ENCODE measurements at places on chromosomes 3 and 15.

DNA sequence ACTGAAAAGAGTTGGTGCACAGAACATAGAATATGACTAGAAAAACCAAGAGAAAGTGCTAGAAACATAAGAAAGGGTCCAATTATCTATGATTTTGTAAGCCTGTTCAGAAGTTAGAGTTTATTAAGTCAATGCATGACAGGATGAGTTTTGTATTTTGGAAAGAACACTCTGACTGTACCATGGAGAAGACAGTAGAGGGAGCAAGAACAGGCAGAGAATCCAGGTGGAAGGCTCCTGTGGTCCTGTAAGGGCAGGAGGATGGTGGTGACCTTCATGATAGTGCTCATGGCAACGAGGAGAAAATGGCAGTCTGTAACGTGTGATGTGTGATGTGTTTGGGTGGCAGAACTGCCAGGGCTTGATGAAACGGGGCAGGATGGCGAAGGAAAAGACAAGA lies 249.1 kb downstream of the CTNNB1 start:
- no peaks in the 10 kb centered on the region for H3K27me3 ChIP-seq
- no peak for DNase-seq
- no peaks in the 10 kb centered on the region for H3K36me3 ChIP-seq
- no peaks in the 10 kb centered on the region for H3K4me1 ChIP-seq
- H3K4me3 ChIP-seq = no peak overlapping the region

DNA sequence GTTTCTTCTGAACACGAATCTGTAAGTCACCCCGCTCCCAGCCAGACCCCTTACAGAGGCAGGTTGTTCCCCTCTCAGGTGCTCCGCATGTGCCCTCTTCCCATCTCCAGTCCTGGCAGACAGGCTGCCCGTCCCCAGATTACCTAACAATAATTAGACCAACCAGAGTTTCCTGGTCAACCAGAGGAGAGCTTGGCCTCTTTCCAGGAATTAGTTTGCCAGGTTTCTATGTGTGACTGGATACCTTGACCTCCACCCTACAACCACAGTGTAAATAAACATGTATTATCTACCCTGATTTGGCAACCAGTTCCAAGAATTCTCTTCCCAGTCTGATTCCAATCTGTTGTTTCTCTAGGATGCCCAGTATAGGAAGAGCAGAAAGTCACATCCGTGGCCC lies 178.0 kb upstream of the UMPS start:
- no peaks in the 10 kb centered on the region for H3K36me3 ChIP-seq
- peaks cover under 1% of the 10 kb centered on the region for H3K4me1 ChIP-seq
- no peaks in the 10 kb centered on the region for H3K27me3 ChIP-seq

GRCh38 chr15:23646165-23647000 lies 1.3 kb downstream of the MAGEL2 start:
- H3K4me3 ChIP-seq = no peak overlapping the region
- DNase-seq = no peak
- H3K27ac ChIP-seq = no peak overlapping the region
- H3K36me3 ChIP-seq = no peaks in the 10 kb centered on the region
- H3K4me1 ChIP-seq = no peaks in the 10 kb centered on the region

DNA sequence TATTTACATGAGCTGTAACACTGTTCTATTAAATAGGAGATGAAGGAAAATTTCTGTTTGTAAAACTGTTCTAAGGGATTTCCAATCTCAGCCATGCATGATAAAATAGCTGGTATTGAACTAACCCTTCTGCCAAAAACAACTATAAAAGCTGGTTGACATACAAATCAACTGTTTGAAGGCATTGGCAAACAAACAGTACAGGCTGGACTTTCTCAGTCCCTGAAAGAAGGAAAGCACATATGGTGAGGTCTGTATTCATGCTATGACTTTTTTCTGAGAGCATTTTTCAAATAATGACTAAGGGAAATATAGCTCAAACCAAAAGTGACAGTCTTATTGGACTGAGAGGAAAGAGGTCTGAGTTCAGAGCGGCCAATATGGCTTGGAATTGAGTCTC lies 117.0 kb upstream of the CCDC54 start:
- H3K27me3 ChIP-seq = no peaks in the 10 kb centered on the region
- H3K4me3 ChIP-seq = no peak overlapping the region

DNA sequence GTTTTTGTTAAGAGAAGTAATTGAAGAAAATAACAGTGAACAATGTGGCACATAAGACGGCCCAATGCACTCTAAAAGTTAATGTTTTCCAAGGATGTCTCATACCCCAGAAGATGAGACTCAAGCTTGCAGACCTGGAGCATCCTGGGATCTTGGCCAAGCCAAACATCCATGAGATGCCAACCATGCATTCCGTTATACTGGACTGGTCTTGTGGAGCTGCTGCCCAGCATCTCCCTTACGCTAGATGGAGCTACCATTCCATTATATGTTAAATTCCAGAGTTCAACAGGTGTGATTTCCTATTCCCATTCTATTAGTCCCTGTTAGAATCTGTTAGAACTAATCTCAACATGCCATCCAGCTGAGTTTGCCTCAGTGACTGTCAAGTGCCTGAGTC lies 181.8 kb downstream of the PDCD6IP start:
- H3K27me3 ChIP-seq = no peaks in the 10 kb centered on the region
- no peaks in the 10 kb centered on the region for H3K36me3 ChIP-seq
- no peak overlapping the region for H3K27ac ChIP-seq
- DNase-seq = peak; percentile 18
- no peaks in the 10 kb centered on the region for H3K4me1 ChIP-seq

- H3K4me1 ChIP-seq = no peaks in the 10 kb centered on the region
- no peak overlapping the region for H3K4me3 ChIP-seq
Measured at GRCh38 chr3:146221276-146221675, 29.6 kb downstream of the PLSCR4 start.

DNA sequence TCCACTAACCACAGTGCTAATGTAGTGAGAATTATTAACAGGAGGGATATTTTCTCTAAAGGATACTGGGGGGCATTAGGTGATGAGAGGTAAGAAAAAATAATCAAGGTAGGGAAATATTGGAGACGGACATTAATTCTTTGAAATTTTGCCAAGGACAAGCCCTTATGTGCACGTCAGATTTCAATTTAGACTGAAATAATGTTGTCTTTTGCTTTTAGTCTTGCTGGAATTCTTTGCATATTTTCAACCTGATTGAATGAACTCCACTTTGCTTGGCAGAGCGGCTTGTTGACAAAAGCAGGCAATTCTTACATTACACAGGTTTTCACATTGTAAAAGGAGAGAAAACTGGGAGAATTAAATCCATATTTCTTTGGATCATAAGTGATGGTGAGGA lies 25.0 kb upstream of the C3orf52 start:
- no peak overlapping the region for H3K27ac ChIP-seq
- H3K4me3 ChIP-seq = no peak overlapping the region
- H3K36me3 ChIP-seq = no peaks in the 10 kb centered on the region
- DNase-seq = no peak
- no peaks in the 10 kb centered on the region for H3K4me1 ChIP-seq

DNA sequence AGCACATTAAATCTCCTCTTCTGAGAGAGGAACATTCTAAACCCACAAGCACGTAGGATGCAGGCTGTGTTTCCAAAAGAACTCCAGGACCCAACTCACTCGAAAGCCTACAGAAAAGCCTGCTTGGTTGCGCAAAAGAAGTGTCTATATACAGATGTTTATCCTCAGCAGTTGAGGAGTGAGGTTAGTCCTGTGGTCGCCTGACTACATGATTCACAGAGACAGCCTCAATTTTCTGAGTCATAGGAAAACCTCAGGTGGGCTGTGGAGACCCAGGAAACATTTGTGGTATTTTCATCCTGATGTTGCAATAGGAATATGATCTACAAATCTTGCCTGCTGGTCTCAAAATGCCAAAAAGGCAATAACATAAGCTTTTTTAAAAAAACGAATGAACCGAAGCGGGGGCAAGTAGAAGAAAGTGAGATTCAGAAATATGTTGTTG lies 183.8 kb upstream of the THRB start:
- peak; percentile 96 for DNase-seq
- no peaks in the 10 kb centered on the region for H3K36me3 ChIP-seq
- peaks cover 2% of the 10 kb centered on the region for H3K27me3 ChIP-seq

- H3K36me3 ChIP-seq = no peaks in the 10 kb centered on the region
- no peaks in the 10 kb centered on the region for H3K4me1 ChIP-seq
- no peak overlapping the region for H3K4me3 ChIP-seq
- DNase-seq = no peak
- H3K27me3 ChIP-seq = no peaks in the 10 kb centered on the region
- H3K27ac ChIP-seq = no peak overlapping the region
Measured at GRCh38 chr3:110149763-110150162, 812.4 kb upstream of the DPPA4 start.

GRCh38 chr3:173644086-173645082 lies 246.8 kb downstream of the NLGN1 start:
- DNase-seq = no peak
- peaks cover 1% of the 10 kb centered on the region for H3K36me3 ChIP-seq
- H3K4me1 ChIP-seq = no peaks in the 10 kb centered on the region
- no peaks in the 10 kb centered on the region for H3K27me3 ChIP-seq

DNA sequence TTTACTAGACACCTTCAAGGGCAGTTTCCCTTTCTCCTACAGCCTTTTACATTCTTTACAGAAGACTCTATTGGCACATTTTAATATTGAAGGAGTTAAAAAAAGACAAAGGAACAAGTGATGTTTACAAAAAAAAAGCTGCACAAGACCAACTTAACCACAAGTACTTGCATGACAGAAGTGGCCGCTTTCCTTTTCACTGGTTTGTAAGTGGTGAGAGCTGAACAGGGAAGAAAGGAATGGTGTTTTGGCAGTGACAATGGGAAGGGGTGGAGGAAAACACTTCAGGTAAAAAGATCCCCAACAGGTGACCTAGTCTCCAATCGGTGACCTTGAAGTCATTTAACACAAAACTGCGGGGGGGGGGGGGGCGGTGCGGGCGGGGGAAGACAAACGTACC lies 1.1 kb downstream of the WDR72 start:
- H3K4me3 ChIP-seq = peak overlapping the region; percentile 76
- no peaks in the 10 kb centered on the region for H3K27me3 ChIP-seq
- no peak overlapping the region for H3K27ac ChIP-seq
- DNase-seq = peak; percentile 27

- DNase-seq = no peak
- H3K27me3 ChIP-seq = no peaks in the 10 kb centered on the region
- no peak overlapping the region for H3K4me3 ChIP-seq
- H3K4me1 ChIP-seq = peaks cover 36% of the 10 kb centered on the region
- H3K27ac ChIP-seq = no peak overlapping the region
- peaks cover 4% of the 10 kb centered on the region for H3K36me3 ChIP-seq
Measured at GRCh38 chr3:72436863-72437592, 411.2 kb downstream of the SHQ1 start.

GRCh38 chr3:158352551-158352950 lies 218.4 kb upstream of the MLF1 start:
- peak overlapping the region; percentile 43 for H3K27ac ChIP-seq
- peak overlapping the region; percentile 45 for H3K4me3 ChIP-seq
- no peaks in the 10 kb centered on the region for H3K27me3 ChIP-seq
- peak; percentile 96 for DNase-seq
- H3K4me1 ChIP-seq = peaks cover 9% of the 10 kb centered on the region
- H3K36me3 ChIP-seq = no peaks in the 10 kb centered on the region

- no peak overlapping the region for H3K27ac ChIP-seq
- no peak overlapping the region for H3K4me3 ChIP-seq
- no peaks in the 10 kb centered on the region for H3K27me3 ChIP-seq
- no peaks in the 10 kb centered on the region for H3K36me3 ChIP-seq
Measured at GRCh38 chr3:167882057-167882667, 146.6 kb downstream of the SERPINI1 start.

- H3K27me3 ChIP-seq = no peaks in the 10 kb centered on the region
- H3K4me1 ChIP-seq = peaks cover 15% of the 10 kb centered on the region
- no peaks in the 10 kb centered on the region for H3K36me3 ChIP-seq
- no peak for DNase-seq
Measured at GRCh38 chr3:44186111-44186672, 55.5 kb upstream of the TOPAZ1 start.

DNA sequence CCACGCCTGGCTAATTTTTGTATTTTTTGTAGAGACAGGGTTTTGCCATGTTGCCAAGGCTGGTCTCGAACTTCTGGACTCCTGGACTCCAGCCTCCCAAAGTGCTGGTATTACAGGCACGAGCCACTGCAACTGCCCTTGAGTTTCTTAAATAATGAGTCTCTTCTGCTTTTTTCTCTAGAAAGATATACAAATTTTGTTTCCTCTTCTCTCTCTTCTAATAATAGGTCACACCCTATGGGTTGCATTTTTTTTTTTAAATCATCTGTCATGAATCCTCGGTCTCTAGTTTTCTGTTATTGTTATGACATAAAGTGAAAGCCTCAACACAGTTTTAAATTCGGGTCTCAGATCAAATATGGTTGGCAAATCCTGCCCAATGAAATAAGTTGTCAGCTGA lies 111.2 kb downstream of the IL12A start:
- H3K27me3 ChIP-seq = no peaks in the 10 kb centered on the region
- no peaks in the 10 kb centered on the region for H3K36me3 ChIP-seq
- H3K4me1 ChIP-seq = no peaks in the 10 kb centered on the region
- no peak overlapping the region for H3K4me3 ChIP-seq
- DNase-seq = no peak

DNA sequence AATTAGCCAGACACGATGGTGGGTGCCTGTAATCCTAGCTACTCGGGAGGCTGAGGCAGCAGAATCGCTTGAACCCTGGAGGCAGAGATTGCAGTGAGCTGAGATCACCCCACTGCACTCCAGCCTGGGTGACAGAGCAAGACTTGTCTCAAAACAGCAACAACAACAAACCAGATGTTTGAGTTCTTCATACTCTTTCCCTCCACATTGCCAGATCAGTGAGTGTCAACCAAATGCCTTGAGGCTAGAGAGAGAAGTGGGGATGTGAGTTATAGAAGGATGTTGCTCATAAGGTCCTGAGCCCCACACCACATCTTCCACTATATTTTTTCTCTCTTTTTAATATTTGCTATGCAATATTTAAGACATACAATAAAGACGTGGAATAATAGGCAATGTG lies 19.8 kb downstream of the MAPKBP1 start:
- H3K27me3 ChIP-seq = no peaks in the 10 kb centered on the region
- H3K27ac ChIP-seq = no peak overlapping the region
- peaks cover 62% of the 10 kb centered on the region for H3K4me1 ChIP-seq
